ENCODE measurements at places on chromosomes 7 and 10.

DNA sequence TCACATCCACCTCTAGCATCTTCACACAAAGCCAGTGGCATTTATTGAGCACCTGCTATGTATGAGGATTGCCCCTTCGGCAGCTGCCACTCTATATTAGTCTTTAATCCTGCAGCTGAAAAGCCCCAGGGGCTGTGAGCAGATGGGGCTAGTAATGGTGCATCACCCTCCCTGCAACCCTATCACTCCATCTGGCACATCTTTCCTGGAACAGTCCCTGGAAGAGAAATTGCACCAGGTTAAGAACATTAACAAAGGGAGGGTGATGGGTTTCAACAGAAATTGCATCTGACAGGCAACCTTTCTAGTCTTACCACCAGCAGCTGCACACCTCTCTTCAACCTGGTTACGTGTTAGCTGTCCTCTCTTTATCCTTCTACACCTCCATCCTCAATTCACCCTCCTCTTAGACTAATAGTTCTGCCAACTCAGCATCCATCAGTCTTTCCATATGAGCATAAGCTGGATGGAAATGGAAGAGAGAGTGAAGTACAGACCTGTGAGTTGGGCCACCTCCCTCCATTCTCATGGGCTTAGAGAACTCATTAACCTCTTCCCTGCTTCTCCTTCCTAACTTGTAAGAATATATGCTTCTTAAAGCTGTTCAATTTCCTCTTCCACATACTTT lies 168.6 kb upstream of the NEBL start:
- DNase-seq: no peak

GRCh38 chr7:86958380-86958779 lies 101.1 kb downstream of the ELAPOR2 start:
- DNase-seq: no peak

DNA sequence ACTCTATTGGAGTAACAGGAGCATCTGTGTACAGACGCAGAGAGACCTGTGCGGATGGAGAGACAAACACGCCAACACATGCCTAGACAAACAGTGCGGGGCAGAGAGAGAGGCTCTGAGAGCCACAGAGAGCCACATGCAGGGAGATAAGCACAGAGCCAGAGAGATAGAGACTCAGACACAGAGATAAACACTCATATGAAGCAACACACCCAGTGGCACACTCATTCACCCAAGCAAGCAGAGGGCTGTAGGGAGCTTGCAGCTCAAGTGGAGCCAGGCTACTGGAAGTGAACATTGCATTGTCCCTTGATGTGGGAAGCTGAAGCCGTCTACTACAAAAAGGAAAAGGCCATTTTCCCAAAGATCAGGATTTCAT lies 46.6 kb upstream of the PODXL start:
- DNase-seq: no peak

GRCh38 chr10:22389856-22390589 lies 44.7 kb downstream of the SPAG6 start:
- DNase-seq: no peak

GRCh38 chr7:155808549-155809331 lies 3.5 kb downstream of the SHH start:
- DNase-seq: no peak

- DNase-seq: no peak
Observed at GRCh38 chr10:4082861-4083260, 297.9 kb upstream of the KLF6 start.

DNA sequence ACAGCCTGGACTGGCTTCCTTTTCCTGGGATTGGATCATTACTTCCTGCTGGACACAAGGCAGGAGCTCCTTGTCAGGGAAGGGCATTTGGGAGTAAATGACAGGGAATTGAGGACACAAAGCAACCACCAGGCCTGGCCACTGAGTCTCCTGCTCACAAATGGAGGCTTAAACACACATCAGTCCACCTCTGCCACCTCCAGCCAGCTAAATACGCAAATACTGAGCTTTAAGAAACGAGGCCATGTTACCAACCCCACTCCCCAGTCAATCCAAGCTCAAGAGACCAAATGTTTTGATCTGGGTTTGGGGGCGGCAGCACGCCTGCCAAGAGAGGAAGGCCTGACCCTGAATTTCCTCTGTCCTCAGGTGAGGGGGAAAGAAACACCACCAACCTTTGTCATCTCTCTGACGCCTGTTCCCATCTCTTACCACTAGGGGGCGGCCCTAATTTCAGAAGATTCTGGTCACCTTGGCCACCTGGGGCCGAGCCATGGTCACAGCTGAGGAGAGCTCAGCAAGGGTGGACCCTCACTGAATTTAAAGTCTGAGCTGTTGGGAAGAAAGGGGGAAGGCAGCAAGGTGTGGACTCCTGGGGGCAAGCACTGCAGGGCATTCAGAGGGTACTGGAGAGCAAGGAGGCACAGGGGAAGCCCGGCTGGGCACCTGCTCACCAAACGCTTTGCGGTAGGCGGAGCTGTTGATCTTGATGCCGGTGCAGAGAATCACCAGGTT lies 16.5 kb downstream of the AIFM2 start:
- no peak for DNase-seq

GRCh38 chr7:47313564-47313963 lies 268.3 kb downstream of the TNS3 start:
- no peak for DNase-seq

GRCh38 chr7:52431082-52431815 lies 604.2 kb upstream of the POM121L12 start:
- no peak for DNase-seq

DNA sequence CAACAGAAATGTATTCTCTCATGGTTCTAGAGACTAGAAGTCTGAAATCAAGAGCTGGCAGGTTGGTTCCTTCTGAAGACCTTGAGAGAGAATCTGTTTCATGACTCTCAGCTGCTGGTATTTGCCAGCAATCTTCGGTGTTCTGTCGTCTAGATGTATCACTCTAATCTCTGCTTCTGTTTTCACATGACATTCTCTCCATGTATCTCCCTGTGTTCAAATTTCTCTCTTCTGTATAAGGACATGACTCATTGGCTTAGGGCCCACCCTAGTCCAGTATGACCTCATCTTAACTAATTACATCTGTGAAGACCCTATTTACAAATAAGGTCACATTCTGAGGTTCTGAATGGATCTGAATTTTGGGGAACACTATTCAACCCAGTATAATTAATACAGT lies 82.3 kb downstream of the ANKRD7 start:
- no peak for DNase-seq

All from thoracic aorta (tissue), 2 donors.